Activated gamma-delta T cell treated with anti-CD3 and anti-CD28 coated beads, Interleukin-2, amount 50 U/mL, for 16 hours (primary cell): ENCODE measurements at places on chromosomes 1 and 21.

DNA sequence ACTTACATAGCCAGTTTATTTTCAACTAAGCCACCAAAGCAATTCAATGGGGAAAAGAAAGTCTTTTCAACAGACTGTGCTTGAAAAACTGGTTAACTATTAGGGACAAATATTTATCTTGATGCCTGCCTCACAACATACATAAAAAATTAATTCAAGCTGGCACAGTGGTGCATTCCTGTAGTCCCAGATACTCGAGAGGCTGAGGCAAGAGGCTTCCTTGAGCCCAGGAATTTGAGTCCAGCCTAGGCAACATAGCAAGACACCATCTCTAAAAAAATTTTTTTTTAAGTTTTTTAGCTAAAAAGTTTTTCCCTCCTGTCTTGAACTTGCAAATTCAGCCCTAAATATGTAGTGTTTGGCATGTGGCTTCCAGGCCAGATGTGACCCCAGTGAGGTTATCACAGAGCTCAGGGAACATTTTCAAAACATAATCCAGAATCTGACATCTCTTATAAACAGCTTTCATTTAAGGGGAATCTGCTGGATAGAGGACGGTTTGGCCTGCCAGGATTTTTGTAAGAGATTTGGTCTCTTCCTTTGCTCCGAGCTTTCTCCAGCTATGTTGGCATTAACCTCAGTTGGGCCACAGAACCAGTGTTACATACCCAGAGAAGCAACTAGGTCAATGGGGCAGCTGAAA is 46.4 kb downstream of the COL6A1 start:
- DNase-seq = no peak

DNA sequence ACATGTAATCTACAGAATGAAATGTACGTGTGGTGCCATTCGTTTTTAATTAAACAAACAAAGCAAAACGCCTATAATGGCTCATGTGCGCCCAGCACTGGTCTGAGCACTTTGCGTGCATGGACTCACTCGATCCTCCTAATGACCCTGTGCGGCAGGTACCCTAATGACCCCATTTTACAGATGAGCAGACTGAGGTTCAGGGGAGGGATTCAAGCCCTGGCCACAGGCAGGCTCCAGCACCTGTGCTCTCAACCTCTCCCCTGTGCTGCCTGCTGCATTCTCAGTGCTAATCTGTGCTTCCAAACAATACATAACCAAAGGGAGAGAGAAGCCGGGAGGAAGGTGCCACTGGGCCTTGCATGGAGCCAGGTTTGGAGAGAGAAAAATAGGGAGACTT is 124.2 kb upstream of the ZBTB40 start:
- DNase-seq = no peak

DNA sequence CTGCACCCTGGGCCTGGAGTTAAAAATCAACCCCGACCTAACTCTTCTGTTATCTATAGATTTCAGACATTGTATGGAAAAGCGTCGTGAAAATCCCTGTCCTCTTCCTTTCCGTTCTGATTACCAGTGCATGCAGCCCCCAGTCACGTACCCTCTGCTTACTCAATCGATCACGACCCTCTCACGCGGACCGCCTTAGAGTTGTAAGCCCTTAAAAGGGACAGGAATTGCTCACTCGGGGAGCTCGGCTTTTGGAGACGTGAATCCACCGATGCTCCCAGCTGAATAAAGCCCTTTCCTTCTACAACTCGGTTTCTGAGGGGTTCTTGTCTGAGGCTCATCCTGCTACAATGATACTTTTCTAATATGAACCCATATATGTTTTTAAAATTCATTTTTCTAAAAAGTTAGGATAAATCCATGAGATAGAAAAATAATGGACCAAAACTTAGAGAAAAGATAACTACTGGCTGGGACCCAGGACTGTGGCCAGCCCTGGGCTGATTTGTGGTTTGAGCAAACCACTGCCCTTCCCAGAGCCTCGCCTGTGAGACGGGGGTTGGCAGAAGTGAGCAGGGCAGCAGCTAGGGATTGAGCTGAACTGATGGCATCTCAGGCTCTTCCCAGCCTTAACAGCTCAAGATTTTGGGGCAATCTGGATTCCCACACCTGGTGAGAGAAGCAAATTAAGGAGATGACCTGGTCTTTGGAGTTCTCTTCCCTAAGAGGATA is 5.0 kb downstream of the UQCRHL start:
- no peak for DNase-seq

GRCh38 chr21:36881228-36881627 is 85.2 kb downstream of the HLCS start:
- DNase-seq = no peak

DNA sequence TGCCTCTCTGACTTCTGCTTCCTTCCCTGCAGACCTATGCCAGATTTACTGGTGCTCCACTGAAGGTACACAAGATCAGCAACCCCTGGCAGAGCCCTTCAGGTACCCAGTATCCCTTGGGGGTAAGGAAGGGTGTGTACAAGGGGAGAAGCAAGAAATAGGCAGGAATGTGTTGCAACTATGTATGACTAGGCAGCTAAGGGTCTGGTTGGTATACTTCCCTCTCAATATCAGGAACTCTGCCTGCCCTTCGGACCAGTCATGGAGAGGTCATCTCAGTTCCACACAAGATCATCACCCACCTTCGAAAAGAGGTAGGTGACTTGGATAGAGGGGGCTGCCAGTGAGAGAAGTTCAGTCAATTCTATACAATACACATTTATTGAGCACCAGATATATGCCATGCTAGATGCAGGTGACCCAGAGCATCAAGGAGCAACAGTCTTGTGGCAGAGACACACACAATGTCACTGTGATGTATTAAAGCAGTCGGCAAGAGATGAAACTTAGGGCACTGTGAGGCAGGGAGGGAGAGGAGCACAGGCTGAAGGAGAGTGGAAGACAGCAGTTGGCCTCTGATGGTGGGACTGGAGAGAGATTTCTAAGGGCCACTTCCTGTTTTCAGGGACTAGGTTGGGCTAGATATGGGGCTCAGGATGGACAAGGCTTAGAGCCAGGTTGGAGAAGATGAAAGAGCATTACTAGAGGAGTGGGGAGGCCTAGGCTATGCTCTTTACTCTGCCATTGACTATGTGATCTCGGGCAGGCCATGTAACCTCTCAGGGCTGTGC is 2.0 kb downstream of the MTX1 start:
- no peak for DNase-seq

DNA sequence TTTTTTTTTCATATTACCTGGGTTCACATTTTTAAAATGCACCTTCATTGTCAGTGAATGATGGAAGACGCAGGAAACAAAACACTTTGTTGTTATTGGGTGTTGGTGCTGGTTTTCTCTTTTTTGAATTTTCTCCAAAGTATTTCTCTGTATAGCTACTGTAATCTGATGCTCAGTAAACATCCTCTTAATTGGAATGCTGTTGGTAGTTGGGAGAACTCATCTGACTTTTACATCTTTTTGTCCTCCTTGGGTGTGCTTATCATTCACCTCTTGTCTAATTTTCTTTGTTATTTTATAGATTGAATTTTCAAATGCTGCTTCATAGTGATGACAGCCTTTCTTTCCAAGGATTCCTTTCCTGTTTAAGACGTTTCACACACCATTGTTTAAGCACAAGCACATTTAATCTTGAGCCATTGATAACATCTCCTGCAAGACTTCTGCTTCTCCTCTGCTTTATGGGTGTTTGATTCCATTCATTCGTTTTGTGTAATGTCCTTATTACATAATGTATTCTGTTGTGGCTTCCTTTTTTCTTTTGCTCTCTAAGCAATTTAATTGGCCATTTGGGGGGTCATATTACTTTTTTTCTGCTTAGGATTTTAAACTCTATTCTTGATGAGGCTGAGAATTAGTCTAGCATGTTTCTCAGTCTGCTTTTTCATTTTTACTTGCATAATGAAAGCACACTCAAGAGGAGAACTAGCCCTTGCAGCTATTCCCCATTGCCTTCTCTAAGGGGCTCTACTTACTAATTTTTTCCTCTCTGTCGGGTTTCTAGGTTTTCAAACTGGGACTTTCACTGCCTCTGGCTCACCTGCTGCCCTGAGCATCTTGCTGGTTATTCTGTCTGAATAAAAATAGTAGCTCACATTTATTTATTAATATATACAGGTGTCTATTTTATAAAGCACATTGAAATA is 42.0 kb upstream of the CD34 start:
- no peak for DNase-seq

DNA sequence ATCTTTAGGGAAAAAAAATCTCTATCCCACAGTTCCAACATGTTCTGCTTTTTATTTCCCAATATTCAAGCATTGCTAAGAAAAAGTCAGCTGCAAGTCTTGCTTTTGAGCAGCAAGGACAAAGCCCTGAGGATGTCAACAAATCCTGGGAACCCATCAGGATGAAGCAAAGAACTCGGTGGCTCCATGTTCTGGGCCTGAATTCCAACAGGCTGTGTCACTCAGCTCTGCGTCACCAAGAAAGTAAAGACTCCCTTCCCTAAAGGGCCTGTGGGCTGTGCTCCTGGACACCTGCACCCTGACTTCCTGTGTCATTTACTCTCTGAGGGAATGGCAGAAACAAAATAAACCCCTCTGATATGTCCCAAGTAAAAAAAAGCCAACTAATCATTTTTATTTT is 95.5 kb downstream of the TIAM1 start:
- no peak for DNase-seq

- no peak for DNase-seq
Measured at GRCh38 chr21:25903607-25904006, 168.8 kb downstream of the GABPA start.
